ENCODE measurements at places on chromosomes 3 and 15.

DNA sequence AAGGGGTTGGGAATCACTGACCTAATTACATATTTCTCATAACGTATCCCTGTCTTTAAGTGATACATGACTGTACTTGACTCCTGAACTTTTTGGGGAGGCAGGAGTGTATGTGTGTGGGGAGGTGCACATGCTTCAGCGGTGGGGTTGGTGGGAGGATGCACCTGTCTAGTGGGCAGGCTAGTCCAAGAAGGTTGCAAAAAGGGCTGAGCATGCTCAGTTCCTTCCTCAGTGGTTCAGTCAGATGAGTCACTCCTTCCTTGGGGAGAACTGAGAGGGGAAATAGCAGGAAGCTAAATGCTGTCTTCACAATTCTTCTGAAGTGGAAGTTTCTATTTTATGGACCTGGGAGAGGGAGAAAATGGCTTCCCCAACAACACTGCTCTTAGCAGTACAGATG, 24.6 kb upstream of the AP4E1 start:
- no peak for DNase-seq

DNA sequence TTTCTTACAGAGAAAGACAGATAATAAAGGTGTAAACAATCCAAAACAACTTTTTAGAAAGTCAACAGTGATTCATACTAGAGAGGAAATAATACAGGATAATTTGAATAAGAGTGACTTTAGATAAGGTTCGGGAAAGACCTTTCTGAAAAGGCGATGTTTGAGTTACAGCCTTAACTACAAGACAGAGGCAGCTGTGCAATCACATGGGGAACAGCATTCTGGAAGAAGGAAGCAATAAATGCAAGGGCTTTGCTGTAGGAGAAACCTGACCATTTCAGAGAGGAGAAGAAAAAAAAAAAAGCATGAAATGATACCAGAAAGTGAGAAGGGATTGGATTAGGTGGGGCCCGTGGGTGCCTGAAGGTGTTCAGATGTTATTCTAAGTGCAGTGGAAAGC, 200.6 kb upstream of the ATP11B start:
- no peak for DNase-seq

- DNase-seq, result no peak
Measured at GRCh38 chr3:66376568-66376967, 124.3 kb downstream of the LRIG1 start.

- DNase-seq, result no peak
Measured at GRCh38 chr3:64251019-64251418, 25.8 kb upstream of the PRICKLE2 start.

DNA sequence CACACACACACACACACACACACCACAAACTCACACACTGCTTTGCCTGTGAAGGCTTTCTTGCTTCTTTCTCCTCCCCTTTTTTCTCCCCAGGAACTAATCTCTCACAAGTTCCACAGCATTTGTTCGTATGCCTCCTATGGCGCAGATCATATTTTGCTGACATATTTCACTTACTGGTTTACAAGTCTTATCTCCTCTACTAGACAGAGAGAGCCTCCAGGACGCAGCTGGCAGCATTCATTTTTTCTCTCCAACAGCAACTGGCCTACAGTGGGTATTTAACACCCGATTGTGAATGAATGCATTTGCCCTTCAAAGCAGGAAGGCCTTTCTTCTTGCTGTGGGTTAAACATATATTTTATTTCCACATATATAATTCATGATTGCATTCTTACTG, 47.0 kb upstream of the DLG1 start:
- no peak for DNase-seq

DNA sequence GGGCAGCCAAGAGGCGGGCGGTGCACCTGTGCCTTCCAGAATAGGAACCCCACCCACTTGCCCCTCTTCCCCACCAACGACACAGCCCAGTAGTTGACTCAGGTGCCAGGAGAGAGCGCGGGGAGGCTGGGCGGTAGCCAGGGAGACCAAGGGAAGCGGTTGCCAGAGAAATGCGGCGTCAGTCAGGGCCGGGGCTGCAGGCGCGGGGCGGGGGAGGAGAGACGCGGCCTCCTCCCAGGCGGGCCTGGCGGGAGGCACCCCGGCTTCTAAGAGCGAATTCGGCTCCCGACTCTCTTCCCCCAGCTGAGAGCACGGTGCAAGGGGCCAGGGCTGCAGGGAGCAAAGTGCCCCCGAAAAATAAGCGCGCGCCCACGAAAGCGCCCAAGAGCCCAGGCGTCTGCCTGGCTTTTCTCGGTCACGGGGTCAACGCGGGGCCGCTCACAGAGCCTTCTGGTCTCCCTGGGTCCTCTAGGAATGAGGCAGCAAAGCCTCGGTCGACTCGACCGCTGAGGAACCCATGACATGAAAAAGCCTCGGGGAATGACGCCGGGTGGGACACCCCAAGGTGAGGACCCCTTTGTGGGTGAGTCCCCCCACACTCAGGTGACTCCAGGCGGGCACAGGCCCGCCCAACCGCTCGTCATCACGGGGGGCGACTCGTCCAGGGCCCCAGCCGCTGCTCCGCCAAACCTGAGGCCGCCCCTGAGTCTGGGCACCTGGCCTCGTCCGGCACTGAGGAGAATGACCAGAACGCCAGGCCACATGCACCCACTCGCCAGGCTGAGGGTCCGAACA, 716 bp downstream of the CPEB1 start:
- DNase-seq, result no peak

- DNase-seq, result no peak
Measured at GRCh38 chr3:14262212-14262611, 83.6 kb downstream of the LSM3 start.

Data from stimulated activated CD4-positive, alpha-beta T cell treated with anti-CD3 and anti-CD28 coated beads, Interleukin-4, amount 100 ng/mL, for 4 hours (primary cell).